ENCODE measurements at places on chromosomes 2 and 18. TPM values are rescaled to one million over a fixed set of nuclear protein-coding genes. Genes with fewer than 3 reads are reported as not detected.

Gene SPATA3
- total RNA-seq, result not detected

Gene PRSS56
- 0.15 TPM for total RNA-seq

Gene PROKR1
- total RNA-seq, result not detected

GRCh38 chr18:69495338-69495737 lies 94.7 kb downstream of the DOK6 start:
- no peak for DNase-seq

GRCh38 chr2:170009209-170009608 lies 168.7 kb upstream of the MYO3B start:
- no peak for DNase-seq
